ENCODE measurements at places on chromosomes 1 and 21.
A peak's percentile ranks its signal among the peaks of the same experiment; 100 is the strongest.

DNA sequence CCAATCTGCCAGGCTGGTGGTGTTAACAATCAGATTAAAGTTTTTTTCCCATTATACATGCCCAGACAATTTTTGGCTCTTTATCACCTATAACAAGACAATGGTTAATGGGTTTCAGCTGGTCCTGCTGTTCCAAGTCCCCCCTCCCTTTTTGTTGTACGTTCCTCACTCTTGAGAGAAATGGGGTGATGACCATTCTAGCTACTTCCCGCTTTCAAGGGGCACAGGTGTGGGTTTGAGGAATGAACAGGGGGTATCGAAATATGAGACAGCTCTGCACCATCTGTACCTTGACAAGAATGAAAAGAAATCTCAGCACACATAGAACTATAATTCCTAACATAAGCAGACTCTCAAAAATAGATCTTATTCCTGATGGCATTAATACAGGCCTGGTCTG, 326.8 kb downstream of the PTPRU start:
- no peak for DNase-seq

DNA sequence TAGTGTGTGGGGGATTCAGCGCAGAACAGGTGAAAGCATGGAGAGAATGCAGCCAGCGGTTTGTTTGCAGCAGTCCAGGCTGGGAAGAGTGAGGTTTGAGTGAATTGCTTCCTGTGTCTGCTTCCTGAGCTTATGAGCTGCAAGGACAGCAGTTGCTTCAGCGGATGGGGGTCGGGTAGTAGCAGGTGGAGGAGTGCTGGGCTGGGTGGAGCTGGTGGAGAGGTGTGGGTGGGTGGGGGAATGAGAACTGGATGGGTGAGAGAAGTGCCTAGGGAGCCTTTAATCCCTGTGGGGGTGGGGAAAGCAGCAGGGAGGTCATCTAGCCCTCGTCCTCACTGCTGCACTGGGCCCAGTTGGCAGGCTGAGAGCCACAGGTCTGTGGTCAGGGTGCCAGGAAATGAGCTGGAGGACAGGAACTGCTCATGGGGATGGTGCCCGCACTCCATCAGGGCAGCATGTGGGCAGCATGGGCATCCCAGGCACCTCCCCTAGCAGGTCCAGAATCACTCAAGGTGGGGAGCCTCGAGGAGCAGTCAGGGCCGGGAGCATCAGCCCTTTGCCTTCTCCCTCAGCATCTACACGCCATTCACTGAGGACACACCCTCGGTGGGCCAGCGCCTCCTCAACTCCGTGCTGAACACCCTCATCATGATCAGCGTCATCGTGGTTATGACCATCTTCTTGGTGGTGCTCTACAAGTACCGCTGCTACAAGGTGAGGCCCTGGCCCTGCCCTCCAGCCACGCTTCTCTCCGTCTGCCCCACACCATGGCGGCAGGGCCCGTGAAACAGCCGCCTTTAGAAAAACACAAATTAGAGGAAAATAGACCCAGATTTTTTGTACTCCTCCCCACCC, 14.8 kb downstream of the PSEN2 start:
- DNase-seq = no peak

GRCh38 chr1:25756215-25756614, 43.8 kb upstream of the SELENON start:
- DNase-seq = no peak

- no peak for DNase-seq
These were observed 20.6 kb upstream of the NPL start for GRCh38 chr1:182768963-182769362.

DNA sequence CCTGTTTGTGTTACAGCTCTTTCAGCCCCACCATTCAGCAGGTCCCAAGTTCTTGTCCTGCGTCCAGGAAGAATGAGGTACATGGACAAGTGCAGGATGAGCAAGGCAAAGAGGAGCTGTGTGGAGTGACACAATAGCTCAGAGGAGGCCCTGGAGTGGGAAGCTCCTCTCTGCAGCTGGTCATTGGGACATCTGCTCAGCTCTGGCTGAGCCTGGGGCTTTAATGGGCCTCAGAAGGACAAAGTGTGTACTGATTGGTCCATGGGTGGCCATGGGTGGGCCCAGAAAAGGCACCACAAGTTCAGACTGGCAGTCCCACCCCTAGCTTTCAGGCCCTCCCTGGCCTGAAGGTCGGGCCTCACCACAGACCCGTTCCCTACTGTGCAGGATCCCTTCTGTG, 14.7 kb upstream of the HYI start:
- DNase-seq = no peak

- no peak for DNase-seq
These were observed 611 bp upstream of the PIK3C2B start for GRCh38 chr1:204495078-204495753.

- DNase-seq = no peak
These were observed 13.6 kb downstream of the WDR4 start for GRCh38 chr21:42865776-42866160.

DNA sequence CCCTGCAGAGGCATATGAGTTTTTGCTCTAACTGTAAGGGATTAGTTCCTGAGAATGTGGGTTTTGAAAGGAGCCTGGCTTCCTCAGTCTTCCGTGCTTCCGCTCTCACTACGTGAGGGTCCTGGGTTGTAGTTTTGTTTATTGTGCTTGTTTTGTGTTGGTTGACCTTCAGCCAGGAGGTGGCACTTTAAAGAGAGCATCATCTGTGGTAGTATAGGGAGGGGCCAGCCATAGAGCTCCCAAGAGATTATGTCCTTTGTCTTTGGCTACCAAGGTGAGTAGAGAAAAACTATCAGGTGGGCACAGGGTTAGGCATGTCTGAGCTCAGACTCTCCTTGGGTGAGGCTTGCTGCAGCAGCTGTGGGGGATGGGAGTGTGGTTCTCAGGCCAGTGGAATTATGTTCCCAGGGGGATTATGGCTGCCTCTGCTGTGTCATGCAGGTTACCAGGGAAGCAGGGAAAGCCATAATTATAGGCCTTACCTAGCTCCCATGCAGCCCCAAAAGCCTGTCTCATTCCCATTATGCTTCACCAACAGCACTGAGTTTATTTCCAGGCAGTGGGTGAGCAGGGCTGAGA, 23.5 kb downstream of the CYP4B1 start:
- DNase-seq = no peak

GRCh38 chr1:38586993-38587646, 272.5 kb downstream of the RRAGC start:
- peak; percentile 32 for DNase-seq

GRCh38 chr1:75529488-75529887, 81.4 kb downstream of the SLC44A5 start:
- DNase-seq = no peak

DNA sequence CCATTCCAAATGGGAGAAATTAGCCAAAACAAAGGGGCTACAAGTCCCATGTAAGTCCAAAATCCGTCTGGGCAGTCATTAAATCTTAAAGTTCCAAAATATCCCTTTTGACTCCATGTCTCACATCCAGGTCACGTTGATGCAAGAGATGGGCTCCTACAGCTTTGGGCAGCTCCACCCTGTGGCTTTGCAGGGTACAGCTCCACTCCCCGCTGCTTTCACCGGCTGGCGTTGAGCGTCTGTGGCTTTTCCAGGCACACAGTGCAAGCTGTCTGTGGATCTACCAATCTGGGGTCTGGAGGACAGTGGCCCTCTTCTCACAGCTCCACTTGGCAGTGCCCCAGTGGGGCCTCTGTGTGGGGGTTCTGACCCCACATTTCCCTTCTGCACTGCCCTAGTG, 130.2 kb downstream of the TPR start:
- no peak for DNase-seq

GRCh38 chr1:178938101-178938958, 67.5 kb upstream of the ANGPTL1 start:
- no peak for DNase-seq

GRCh38 chr1:182615468-182616129, 11.4 kb upstream of the RGS16 start:
- no peak for DNase-seq

DNA sequence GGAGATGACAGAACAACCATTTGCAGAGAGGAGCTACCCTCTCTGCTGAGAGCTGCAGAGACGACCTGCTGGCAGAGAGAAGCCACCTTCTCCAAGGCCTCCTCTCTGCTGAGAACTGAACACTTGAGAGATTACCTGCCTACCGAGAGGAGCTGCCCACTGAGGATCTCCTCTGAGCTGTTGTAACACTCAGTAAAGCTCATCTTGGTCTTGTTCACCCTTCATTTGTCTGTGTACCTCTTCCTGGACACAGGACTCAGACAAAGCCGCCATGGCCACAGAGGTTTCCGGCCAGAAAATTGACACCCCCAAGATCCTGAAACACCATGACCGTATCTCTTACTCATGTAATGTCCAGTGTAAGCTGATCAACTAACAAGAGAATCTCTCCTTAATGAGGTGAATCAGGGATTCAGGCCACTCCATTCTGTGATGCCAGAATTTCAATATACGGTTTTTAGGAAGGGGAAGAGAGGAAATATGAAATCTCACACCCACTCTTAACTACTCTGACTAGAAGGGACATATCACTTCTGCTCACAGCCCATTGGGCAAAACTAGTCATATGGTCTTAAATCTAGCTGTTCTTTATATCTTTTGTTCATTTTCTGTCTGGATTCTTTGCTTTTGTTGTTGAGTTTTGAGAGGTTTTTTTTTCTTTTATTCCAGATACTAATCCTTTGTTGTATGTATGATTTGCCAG, 83.8 kb downstream of the RHOU start:
- DNase-seq = no peak

DNA sequence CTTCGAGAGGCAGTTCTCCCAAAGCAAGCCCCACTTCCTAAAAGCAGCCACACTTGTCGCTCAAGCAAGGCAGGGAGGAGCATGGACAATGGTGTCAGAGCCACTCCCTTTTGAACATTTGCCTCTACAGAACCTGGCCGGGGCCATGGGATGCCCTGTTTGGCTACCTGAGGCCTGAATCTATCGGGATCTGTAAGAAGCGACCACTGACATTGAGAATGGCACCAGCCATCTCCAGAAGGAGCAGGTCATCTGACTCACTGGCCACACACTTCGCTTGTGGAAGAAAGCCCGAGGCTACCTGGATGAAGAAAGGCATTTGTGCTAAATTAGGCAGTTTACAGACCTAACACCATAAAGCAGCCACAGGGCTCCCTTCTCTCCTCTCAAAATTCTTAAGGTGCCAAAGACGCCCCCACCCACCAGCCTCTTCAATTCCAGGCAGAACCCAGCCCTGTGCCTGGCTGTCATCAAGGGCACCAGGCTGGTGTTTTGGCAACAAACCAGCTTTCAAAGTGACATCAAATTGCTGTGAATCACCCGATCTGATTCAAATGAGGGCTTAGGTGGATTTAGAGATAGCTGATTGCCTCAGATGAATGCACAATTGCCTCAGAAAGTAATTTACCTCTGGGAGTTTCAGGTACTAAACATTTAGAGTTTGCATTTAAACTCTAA, 104.8 kb downstream of the ETS2 start:
- no peak for DNase-seq

DNA sequence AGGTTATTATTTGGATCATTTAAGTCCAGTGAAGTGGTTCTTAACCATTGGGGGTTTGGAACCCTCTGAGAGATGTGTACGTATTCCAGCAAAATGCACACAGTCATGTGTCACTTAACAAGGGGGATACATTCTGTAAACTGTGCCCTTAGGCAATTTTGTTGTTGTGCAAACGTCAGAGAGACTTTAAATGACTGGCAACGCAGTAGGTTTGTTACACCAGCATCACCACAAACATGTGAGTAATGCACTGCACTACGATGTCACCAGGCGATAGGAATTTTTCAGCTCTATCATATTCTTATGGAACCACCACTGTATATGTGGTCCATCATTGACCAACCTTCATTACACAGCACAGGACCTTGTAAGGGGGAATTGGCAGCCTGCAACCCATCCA, 11.9 kb downstream of the AHCYL1 start:
- no peak for DNase-seq

- no peak for DNase-seq
These were observed 90.6 kb upstream of the USP24 start for GRCh38 chr1:55305735-55306134.

DNA sequence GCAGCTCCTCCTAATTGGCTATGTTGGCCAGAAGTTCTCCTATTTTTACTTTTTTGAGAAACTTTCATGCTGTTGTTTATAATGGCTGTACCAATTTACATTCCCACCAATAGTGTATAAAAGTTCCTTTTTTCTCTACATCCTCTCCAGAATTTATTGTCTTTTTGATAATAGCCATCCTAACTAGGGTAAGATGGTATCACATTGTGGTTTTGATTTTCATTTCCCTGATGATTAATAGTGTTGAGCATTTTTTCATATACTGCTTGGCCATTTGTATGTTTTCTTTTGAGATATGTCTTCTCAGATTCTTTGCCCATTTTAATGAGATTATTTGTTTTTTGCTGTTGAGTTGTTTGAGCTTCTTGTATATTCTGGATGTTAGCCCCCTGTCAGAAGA, 46.8 kb downstream of the NTMT2 start:
- no peak for DNase-seq

GRCh38 chr1:119884711-119885110, 11.6 kb downstream of the ADAM30 start:
- no peak for DNase-seq

GRCh38 chr1:3011127-3011526, 10.1 kb upstream of the ACTRT2 start:
- DNase-seq = no peak

GRCh38 chr1:186925881-186926669, 97.3 kb downstream of the PLA2G4A start:
- no peak for DNase-seq

DNA sequence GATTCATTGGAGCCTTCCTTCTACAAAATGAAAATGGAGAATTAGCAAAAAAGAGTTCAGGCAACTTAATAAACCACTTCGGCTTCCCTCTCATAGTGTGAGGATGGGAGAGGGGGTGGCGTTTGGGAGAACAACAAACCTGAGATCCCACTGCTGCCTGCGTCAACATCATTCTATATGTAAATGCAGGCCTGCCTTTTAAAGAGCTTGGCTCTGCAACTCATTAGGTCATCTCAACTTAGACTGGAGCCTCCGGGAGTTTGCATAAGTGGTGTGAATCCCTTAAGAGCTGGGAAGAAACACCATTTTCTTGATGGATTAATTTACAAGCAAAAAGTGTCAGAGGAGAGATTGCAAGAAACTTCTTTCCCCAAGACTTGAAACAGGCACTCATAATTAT, 127.6 kb upstream of the DAB1 start:
- DNase-seq = no peak

GRCh38 chr1:9715536-9716226, 64.2 kb downstream of the PIK3CD start:
- DNase-seq = no peak

DNA sequence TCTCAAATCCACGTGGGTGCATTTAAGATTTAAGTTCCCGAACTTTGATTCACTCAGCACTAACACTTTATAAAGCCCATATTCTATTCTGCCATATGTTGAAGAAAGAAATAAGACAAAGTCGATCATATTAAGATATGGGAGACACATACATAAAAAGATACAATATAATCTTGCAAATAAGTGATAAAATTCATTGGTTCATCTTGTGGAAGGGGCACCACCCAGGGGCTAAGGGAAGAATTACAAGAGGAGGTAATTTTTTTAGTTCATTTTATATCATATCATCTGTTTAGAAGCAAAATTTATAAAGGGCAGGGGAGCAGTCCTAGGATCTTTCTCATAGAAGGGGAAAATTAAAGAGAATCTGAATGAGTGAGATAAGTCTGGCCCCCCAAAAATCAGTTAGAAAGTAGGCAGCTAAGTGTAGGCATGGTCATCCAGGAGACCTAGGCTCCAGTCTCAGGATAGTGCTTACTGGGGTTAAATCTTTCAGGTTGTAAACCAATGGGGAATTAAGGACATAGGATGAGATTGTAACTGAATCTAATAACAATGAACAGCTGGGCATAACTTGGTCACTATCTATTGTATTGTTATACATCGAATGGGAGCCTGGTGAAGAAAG, 124.2 kb upstream of the L1TD1 start:
- no peak for DNase-seq
